ENCODE measurements at places on chromosomes 4 and X. TPM values are rescaled to one million over a fixed set of nuclear protein-coding genes. Genes with fewer than 3 reads are reported as not detected.

DNA sequence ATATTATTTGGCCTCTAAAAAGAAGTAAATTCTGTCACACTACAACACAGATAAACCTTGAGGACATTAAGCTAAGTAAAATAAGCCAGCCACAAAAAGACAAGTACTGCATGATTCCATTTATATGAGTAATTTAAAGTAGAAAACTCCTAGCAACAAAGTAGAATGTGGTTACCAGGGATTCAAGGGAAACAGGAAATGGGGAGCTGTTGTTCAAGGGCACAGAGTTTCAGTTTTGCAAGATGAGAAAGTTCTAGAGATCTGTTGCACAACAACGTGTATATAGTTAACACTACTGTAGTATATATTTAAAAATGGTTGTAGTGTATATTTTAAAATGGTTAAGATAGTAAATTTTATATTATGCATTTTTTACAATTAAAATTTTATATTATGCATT is 25.4 kb downstream of the SEC31A start:
- no peak for DNase-seq

DNA sequence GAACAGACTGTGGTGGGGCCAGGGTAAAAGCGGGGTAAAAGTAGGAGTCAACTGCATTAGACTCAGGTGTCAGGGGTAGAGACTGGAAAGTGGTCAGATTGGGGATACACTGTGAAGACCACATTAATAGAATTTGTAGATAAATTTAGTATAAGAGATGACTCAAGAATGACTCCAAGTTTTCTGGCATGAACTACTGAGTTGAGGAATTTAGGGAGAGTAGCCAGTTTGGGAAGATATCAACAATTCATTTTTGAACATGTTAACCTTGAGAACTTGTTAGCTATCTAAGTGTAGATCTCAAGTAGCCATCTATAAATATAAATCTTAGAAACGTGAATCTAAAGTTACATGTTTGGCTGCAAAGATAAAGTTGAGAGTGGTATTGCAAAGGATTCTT is 206.9 kb upstream of the HCCS start:
- no peak for DNase-seq

Gene SOWAHD
- 3.5 TPM for total RNA-seq

DNA sequence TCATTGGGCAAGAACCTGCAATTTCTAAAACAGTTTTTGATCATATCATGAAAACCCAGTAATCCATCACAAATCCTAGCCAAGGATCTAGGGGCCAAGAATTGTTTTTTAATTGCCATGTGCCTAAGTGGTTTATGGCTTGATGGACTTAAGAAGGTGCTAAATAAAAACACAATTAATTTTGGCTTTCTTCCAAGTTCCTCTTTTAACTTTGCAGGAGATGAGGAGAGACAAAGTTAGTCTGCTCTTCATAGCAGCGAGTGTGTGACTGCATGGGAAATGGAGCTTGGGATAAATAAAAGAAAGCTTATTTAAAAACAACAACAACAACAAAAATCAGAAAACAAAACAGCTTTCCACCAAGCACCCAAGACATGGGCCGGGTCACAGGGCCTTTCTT is 41.4 kb downstream of the ARHGEF9 start:
- no peak for DNase-seq

Gene CCDC160
- not detected for total RNA-seq

GRCh38 chrX:137848266-137848905 is 282.5 kb downstream of the ZIC3 start:
- DNase-seq = no peak

Gene KIT
- total RNA-seq = 4.1 TPM

- DNase-seq = no peak
Observed at GRCh38 chr4:143017210-143017609, 167.5 kb upstream of the USP38 start.

DNA sequence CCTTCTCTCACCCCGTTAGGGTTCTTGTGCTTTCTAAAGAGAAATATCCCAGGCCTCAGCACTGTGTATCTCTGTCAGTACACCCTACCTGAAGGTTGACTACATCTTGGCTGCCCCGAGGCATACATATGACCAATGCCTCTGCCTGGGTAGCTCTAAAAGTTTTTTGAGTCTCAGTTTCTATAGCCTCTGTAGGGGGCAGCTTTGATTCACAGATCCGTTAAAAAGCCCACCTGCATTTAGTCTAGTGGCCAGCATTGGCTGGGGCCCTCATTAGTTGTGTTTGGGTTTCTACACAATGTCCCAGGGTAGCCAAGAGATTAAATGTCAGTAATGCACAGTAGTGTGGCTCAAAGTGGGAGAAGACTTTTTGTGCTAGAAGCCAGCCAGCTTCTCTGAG is 151.1 kb downstream of the CFAP299 start:
- no peak for DNase-seq

- DNase-seq = no peak
Observed at GRCh38 chrX:119775517-119776238, 15.8 kb downstream of the RPL39 start.

Gene BEX1
- 1.6 TPM for total RNA-seq

DNA sequence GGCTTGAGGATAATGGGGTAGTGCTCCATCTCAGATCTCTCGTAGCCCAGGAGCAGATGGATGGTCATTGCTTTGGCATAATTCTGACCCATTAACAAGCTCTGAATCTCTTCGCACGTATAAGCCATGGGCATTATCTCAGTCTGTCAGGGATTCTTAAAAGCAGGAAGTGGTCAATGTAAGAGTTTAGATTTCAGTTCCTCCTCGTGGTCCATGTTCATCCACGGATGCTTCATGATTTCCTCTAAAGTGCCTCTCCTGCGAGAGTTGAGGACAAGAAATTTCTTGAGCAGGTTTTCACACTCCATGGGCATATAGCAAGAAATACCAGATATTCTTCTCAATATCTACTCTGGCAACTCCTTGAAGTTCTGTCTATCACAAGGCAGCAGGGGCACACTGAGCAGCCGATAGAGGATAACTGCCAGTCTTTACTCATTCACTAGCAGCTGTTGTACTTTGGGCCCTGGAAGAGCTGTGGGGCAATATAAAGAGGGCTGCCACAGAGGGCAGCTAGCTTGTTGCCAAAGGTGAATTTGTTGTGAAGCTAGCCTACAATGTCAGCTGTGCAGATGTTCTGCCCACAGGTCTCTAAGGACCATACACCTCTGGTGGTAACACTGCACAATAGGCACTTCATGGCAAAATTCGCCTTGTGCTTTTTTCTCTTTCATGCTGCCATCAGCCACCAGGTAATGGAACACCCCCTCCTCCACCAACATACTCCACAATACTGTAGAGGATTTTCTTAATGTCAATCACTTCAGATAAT is 52.0 kb upstream of the WDR17 start:
- no peak for DNase-seq

GRCh38 chr4:146222313-146222712 is 8.0 kb downstream of the REELD1 start:
- no peak for DNase-seq

DNA sequence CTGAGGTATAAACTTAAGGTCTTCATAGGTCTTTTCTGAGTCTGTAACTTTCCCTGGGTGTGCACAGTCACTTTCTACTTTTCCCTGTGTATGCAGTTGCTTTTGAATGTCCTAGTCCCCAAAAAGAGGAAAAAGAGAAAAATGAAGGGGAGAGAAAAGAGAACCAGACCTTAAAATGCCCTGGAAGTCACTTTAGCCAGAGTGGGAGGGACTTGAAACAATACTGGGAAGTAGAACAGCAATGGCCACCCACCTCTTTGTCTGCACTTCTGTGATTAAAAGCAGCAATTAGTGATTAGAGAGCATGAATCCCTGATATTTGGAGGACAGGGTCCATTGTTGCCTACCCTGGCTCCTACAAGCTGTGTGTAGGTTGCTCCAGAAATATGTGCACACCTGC is 36.1 kb downstream of the ZCCHC13 start:
- DNase-seq = no peak

DNA sequence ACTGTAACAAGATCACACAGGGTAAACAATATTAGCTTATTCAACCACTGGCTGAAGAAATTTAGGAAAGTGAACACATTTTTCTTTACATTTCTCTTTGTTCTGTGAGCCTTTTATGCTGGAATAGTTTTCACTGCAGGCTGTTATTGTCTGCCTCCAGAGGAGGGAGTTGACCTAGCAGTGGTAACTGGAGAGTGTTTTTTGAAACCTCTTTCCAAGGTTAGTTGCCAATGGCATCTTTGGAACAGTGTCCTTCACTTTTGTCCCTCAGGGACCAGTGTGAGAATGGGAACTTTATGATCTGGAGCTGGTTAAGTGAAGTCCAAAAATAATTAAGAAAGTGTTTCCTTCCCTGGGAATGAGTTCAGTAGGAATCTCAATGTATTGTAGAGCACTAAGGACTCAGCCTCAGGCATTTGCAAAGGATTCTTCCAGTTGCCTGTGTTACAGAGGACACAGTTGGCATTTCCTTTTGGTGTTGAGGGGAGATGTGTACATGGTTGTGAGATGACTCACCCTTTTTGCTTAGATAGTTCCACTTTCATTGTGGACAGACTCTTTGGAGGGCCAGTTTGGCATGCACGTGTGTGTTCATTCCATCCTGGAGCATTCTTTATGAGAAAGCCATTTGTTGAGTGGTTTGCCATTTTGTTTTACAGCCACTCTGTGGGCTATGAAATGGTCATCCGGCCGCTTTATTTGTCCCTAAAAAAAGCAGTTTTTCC is 61.3 kb downstream of the AR start:
- no peak for DNase-seq

GRCh38 chrX:148282504-148282903 is 217.9 kb upstream of the AFF2 start:
- DNase-seq = no peak

Measured in left colon (tissue), 2 donors.